ENCODE measurements at places on chromosomes 5 and 9.

DNA sequence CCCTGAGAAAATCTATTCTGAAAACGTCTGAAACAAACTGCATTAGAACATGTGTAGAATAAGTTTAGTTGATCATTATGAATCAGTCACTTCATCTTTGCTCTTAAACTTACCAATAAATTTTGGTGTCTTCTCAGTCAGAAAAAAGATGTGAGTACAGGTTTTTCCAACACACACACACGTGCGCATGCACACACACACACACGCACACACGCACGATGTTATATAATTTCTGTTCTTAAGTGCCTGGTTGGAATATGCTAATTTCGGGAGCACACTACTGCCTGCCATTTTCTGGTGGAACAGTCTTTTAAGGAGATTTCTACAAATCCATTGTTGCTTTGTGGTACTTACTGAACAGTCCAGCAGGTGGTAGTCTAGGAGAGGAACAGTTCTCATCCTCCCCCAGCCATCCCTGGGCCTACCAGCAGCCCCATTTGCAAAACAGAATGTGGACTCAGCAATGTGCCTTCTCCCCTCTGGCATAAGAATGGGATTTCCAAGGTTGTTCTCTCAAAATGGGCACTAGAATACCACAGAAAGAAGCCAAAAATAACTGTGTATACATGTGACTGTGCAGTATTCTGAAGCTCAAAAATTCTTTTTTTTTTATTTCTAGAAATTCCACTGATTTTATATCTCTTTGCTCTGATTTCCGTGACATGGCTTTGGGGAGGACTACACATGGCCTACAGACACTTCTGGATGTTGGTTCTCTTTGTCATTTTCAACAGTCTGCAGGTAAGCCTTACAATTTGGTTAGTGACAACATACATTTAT is 281.3 kb downstream of the ARRDC3 start:
- DNase-seq = peak; percentile 98

GRCh38 chr9:134557331-134557730 is 84.3 kb upstream of the COL5A1 start:
- DNase-seq = no peak

- no peak for DNase-seq
These were observed 18.3 kb upstream of the LPAR1 start for GRCh38 chr9:111056538-111056937.

DNA sequence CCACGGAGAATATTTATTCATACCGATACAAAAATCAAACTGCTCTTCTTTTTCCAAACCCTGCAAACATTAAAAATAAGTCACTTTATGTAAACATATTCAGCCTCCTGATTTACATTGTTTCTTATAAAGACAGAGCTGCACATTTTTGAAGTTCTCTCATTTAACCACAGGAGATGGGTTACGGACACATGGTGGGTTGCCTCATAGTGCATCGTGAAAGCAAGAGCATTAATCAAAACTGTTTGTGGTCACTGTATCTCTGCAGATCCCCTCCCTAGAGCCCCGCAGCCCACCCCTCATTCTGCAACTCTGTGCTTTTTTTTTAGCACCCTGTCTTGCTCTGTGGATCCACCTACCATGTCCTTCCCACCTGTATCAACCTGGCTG is 43.3 kb upstream of the EQTN start:
- no peak for DNase-seq

- DNase-seq = no peak
These were observed 195.0 kb upstream of the ATP10B start for GRCh38 chr5:161047024-161047423.

DNA sequence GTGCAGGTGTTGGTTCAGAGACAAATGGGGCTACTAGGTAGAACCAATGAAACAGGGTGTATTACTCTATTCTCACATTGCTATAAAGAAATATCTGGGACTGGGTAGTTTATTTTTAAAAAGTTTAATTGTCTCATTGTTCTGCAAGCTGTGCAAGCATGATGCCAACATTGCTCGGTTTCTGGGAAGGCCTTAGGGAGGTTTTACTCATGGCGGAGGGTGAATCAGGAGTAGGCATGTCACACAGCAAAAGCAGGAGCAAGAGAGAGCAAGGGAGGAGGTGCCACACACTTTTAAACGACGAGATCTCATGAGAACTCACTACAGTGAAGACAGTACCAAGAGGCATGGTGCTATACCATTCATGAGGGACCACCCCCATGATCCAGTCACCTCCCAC is 134.6 kb downstream of the PIK3R1 start:
- no peak for DNase-seq

GRCh38 chr5:127650022-127650421 is 1.1 kb downstream of the CTXN3 start:
- no peak for DNase-seq

GRCh38 chr9:108099854-108100253 is 610.3 kb upstream of the KLF4 start:
- DNase-seq = no peak

DNA sequence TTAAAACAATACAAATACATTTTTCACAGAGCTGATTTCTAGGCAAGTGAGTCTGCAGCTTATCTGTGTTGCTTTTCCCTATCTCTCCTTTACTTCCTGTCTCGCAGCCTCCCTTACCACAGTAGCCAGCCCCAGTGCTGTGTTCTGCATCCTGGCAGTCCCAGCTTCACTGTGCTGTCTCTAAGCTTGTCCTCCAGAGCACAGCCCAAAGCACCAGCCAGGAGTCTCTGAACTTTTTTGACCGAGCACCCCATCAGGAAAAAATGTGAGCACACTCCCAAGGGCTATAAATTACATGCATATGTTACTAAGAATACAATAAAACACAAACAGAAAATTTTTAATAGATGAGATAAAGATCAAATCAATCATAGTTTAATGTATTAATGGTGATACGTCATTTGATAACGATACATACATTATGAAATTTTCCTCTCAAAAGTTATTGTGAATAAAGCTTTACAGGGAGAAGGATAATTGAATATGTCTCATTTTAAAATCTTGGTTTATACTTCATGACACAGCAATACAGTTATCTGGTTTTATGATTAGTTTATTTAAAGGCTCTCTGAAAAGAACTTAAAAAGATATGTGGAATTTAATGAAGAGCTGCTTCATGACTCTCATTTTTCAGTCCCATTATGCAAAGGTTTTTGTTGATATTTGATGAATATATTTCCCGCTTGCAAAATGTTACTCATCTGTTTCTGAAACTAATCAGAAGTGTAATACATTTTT is 7.3 kb upstream of the RHOBTB3 start:
- DNase-seq = no peak

GRCh38 chr5:66814146-66814991 is 218.2 kb downstream of the MAST4 start:
- DNase-seq = peak; percentile 60

DNA sequence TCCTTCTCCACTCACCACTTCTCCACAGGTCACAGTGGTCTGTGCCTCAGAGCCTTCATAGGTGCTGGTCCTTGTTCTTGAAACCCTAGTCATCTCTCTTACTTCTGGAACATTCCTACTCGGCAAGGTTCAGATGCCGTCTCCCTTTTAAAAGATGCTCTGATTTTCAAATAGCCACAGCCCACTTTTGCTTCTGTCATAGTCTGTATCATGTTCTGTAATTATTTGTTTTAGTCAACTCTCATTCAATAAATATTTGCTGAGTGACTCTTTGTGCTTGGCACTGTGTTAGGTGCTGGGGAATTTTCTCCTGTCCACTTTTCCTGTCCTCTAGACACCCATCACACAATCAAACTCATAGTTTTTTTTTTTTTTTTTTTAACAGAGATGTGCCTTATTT is 181.3 kb upstream of the IL12B start:
- no peak for DNase-seq

GRCh38 chr5:96199713-96200183 is 233.3 kb downstream of the PCSK1 start:
- no peak for DNase-seq

DNA sequence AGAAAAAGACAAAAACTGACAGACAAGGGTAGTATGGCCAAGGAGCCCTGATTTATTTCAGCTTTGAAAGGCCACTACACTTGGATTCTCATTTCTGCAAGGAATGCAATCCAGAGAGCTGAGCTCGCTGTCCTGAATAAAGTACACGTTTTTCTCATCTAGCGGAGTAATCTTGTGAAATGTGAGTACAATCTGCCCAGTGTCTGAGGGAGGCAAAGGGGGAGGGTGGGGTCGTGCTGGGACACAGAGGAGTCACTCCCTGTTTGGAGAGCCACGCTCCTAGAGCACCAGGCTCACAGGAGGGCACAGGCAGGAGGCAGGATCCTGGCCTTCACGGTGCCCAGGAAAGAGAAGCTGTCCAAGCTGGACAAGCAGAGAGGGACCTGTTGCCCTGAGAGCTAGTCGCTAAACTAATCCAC is 51.0 kb upstream of the IFNK start:
- DNase-seq = no peak

DNA sequence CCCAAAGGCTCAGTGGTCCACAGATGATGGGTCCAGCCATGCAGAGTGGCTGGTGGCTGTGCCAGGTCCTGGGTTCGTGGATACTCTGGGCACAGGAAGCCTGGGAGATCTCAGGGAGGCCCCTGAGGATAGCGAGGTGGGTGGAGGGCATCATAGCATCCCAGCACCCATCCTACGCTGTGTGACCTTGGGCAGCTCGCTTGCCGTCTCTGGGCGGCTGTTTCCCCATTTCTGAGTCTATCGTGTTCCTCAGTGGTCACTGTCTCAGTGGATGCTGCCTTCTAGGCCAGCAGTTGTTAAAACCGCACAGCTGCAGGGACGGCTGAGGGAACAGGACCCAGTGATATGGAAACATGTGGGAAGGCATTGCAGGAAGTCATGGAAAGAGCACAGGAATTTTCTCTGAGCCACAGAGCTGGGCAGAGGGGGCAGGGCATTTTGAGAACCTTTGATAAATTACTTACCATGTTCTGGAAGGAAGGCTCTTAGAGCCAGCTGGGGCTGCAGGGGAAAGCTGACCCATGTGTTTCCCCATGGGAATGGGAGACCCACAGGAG is 86.4 kb upstream of the COL5A1 start:
- no peak for DNase-seq

DNA sequence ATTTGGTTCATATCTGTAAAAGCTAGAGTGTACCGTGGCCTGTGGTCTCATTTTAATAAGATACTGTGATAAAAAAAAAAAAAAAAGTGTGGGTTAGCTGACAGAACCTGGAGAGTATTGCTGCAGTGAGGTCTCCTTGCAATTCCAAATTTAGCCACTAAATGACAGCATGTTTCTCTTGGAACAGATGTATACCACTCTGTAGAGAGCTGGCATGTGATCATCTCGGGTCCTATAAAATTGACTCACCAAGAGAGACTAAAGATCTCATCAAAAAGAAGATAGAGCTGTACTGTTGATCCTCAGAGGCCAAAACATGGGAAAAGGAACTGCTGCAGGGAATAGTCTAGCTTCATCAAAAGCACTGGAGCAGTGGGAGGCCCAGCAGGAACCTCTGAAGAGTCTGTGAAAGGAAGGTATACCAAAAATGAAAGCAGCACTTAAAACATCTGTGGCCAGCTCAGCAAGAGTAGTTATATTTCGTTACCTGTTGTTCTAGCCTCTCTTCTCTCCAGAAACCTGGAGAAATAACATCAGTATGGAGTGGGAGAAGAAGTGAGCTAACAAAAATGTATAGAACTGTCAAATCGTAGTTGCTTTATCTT is 826.8 kb downstream of the EFNA5 start:
- no peak for DNase-seq

All from suppressor macrophage treated with lipopolysaccharide for 1 hour (primary cell).